ENCODE measurements at places on chromosomes 5 and 9. TPM values are rescaled to one million over a fixed set of nuclear protein-coding genes. Genes with fewer than 3 reads are reported as not detected.

GRCh38 chr9:125815568-125815967 lies 68.4 kb downstream of the PBX3 start:
- DNase-seq, result no peak

SLC25A2 gene
- polyA plus RNA-seq, result not detected

LRRC70 gene
- polyA plus RNA-seq, result 9.1 TPM

CCL28 gene
- 4.8 TPM for polyA plus RNA-seq
